Stimulated activated CD8-positive, alpha-beta memory T cell treated with anti-CD3 and anti-CD28 coated beads, Interleukin-15, amount 100 ng/mL, for 24 hours (primary cell): ENCODE measurements at places on chromosomes 2 and 18.

DNA sequence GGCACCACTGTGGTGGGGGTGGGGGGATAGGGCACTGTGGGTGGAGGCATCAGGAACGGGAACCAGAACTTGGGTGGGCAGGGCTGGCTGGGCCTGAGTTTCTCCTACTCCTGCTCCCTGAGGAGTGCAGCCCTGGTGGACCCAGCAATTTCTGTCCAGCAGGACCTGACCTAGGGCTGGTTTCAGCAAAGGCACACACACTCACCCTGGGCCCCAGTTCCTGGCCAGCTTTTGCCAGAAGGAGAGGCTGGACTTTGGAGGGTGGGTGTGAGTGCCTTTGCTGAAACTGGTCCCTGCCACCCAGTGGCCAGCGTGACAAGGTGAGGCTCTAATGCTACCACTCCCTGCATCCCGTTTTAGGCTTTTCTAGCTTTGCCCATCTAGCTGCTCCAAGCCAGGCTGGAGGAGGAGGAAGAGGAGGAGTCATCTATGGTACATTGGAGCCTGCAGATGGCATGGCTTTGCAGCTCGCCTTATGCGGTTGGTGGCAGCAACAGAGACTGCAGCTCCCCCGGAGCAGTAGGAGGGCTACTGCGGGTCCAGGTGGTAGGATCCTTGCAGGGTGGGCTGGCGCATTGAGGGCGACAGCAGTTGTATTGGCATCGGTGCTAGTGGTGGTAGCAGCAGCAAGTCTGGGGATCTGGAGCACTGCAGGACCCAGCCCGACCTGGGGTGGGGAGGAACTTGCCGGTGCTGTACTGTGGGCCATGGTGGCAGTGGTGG lies 40.4 kb upstream of the IMP4 start:
- DNase-seq, result no peak

- no peak for DNase-seq
These were observed 52.0 kb downstream of the STAT1 start for GRCh38 chr2:190961918-190962487.

DNA sequence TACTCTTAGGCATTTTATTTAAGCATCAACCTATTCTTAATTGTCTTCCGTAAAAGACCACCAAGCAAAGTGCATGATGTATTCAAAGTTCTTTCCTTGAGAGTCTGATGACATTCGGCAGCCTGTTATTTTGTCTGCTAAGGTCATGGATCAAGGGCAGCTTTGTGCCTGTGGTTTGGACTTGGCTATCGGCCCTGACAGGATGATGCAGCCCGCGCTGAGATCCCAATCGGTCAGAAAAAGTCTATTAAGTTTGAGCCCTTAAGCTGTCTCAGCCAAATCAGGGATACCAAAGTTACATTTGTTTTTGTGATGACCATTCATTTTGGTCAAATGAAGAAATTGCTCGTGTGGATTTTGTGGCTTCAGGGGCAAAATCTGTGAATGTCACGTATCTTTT lies 718.9 kb upstream of the FANCL start:
- no peak for DNase-seq

- DNase-seq, result no peak
These were observed 249.3 kb downstream of the PARD3B start for GRCh38 chr2:204794624-204795023.

- no peak for DNase-seq
These were observed 48.6 kb downstream of the NRP2 start for GRCh38 chr2:205730701-205731582.

GRCh38 chr2:169069341-169069740 lies at the start of gene DHRS9:
Gene DHRS9 (plus strand): TSS chr2:169069563. CDS start chr2:169081582, 12,019 bp downstream.
- no peak for DNase-seq

GRCh38 chr2:60958361-60958760 lies 59.2 kb upstream of the PEX13 start:
- DNase-seq, result no peak

GRCh38 chr18:78731398-78732032 lies 248.1 kb upstream of the SALL3 start:
- no peak for DNase-seq

DNA sequence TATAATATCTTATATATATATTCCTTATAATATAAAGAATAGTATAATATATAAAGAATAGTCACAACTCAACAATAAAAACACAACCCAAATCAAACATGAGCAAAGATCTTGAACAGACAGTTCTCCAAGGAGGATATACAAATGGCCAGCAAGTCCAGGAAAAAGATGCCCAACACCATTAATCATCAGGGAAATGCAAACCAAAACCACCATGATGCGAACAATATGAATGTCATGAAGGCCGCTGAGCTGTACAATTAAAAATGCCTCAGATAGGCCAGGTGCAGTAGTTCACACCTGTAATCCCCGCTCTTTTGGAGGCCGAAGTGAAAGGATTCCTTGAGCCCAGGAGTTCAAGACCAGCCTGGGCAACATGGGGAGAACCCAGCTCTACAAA lies 58.9 kb downstream of the SLC35F5 start:
- no peak for DNase-seq

DNA sequence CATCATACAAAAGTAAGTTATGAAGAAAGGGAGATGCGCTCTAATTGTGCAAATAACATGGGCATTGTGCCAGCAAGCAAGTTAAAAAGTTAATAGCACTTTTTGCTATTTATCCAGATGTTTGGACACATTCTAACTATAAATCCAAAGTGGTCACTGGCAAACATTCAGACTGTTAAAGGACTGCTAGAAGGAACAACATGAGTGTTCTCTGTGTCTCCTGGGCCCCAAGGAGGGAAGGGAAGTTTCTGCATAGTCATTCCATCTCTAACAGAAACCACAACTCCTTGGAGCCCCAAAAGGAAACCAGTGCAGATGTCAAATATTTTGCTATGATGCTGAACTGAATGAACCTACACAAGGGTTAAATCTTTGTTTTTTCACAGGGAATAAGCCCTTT lies 213.3 kb upstream of the HNRNPA3 start:
- DNase-seq, result no peak

- no peak for DNase-seq
These were observed 19.6 kb upstream of the YPEL5 start for GRCh38 chr2:30127016-30127893.

- no peak for DNase-seq
These were observed 113.3 kb downstream of the KIAA1328 start for GRCh38 chr18:36942264-36942663.

DNA sequence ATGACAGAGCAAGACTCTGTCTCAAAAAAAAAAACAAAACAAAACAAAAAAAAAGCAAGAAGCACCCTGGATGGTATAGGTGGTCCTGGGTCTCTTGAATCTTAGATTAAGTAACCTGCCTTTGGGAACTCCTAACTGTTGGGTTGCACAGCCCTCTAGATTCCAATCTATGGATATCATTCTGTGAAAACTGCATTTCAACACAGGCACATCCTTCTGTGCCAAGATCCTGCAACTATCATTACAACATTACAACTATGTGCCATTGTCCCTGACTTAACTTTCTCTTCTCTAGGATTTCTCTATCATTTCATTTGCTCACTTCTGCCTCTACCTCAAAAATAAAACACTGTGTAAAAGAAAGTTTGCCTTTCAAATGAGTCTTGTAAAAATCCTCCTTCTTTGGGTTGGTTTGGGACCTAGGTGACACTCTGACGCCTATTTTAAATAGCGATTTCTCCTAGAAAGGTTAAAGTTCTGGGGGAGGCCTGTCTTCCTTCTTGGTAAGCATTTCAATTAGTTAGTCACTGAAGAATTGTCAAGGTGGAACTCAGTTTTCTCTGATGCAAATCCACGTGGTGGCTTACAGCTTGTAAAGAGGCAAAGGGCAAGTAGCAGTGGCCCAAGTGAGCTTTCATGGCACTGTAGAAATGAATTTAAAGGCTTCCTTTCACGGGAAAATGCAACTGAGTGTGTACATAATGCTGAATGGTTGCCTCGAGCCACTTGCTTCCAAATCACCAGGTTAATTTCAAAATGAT lies 9.2 kb downstream of the LGALSL start:
- no peak for DNase-seq

DNA sequence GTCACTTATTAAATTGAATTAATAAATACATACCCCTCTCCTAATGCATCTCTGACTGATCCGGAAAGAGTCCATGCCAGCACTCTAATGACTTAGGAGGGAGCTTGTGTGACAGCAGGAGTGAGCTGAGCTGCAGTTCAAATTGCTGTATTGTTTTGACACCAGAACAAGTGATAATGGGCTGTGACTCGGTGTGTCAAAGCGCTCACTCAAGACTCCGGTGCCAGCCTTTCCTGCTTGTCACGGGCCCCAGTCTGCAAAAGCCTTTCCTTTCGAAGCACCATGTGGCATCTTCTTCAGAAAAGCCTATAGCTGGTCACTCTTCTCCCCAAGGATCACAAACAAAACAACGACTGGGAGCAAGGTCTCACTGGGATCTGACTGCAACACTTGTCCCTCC lies 43.3 kb downstream of the SATB2 start:
- DNase-seq, result no peak

DNA sequence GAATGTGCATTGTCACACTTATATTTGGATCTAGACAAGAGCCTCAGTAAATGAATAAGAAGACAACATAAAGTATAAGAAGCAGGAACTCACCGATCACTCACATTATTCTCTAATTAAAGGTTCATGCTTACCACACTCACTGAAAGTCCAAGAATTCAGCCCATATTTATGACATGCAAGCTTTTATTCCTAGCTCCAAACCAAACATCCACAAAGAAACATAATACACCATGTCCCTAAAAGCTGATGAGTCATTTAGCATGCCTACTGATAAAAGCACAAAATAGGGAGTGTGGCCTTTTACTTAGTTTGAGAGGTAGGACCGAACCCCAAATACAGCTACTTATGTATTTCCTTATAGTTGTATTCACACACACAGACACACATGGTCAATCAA lies 1094.6 kb upstream of the CDH2 start:
- DNase-seq, result no peak

DNA sequence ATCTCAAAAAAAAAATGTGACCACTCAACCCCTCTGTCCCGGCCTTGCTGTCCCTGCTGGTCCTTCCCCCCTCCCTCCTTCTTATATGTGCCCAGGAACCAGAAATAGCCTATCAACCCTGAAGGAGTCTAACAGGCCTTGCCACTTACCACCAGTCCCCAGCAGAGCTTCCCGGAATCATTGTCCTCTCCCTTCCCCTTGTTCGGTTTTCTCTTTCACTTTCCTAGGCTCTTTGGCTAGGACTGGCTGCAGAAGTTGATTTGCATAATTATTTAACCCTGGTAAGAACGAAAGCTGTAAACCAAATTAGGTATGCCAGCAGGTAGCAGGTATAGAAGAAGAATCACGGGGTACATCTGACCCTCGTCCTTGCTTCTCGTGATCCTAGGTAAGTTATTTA lies 72.6 kb upstream of the ZNF532 start:
- no peak for DNase-seq

- DNase-seq, result no peak
These were observed 294.1 kb downstream of the BCL2 start for GRCh38 chr18:63025251-63026090.

- DNase-seq, result no peak
These were observed 38.7 kb downstream of the RALBP1 start for GRCh38 chr18:9513971-9514512.
